GM13976 (cell line): ENCODE measurements at places on chromosomes 2 and 18.

- no peak for DNase-seq
Measured at GRCh38 chr2:14219306-14219705, 413.2 kb upstream of the LRATD1 start.

DNA sequence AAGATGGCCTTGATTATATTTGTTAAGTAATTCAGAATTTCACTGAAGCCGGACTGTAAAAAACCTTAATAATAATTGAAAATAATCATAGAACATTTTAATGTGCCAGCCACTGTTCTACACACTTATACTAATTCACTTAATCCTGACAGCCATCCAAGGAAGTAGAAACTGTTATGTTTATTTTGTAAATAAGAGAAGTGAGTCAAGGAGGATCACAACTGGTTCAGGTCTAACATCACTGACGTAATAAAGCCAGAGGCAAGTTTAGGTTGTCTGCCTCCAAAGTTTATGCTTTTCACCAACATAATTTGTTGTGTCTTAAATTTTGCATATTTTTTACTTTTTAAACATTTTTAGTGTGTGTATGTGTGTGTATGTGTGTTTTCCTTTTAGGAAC lies 436.1 kb downstream of the LRRTM4 start:
- no peak for DNase-seq

GRCh38 chr2:33126958-33127357 lies 180.2 kb downstream of the LTBP1 start:
- no peak for DNase-seq

DNA sequence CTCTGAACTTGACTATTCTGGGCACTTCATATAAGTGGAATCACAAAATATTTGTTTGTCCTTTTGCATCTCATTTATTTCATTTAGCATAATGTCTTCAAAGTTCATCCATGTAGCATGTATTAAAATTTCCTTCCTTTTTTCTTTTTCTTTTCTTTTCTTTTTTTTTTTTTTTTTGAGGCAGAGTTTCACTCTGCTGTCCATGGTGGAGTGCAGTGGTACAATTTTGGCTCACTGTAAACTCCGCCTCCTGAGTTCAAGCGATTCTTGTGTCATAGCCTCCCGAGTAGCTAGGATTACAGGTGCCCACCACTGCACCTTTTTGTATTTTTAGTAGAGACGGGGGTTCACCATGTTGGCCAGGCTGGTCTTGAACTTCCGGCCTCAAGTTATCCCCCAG lies 11.9 kb downstream of the ATP8B1 start:
- no peak for DNase-seq

GRCh38 chr2:236608710-236609109 lies 39.1 kb downstream of the ACKR3 start:
- no peak for DNase-seq

DNA sequence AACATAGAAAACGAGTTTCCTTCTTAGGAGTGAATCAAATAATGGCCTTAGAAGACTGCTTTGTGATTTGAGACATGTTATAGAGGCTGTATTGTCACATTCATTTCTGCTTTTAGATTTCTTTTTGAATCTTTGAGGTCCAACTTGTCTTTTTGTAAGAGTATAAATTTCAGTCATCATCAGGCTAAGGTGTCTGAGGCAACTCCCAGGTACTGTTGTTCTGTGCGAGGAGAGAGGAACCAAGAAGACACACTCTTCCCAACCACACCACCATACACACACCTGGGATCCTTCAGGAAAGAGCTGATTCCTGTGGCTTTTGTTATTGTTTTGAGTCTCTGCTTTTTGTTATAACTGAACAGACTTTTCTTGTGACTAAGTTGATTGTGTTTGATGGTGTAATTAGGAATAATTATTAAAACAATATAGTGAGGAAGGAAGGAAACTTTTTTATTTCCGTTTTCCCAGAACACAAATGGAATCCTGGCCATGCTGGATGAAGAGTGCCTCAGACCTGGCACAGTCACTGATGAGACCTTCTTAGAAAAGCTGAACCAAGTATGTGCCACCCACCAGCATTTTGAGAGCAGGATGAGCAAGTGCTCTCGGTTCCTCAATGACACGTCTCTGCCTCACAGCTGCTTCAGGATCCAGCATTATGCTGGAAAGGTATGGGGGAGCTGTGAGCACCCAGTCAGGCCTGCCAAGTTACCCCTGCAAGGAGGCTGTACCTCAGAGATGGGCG lies 140.4 kb downstream of the MYO1B start:
- DNase-seq: no peak

DNA sequence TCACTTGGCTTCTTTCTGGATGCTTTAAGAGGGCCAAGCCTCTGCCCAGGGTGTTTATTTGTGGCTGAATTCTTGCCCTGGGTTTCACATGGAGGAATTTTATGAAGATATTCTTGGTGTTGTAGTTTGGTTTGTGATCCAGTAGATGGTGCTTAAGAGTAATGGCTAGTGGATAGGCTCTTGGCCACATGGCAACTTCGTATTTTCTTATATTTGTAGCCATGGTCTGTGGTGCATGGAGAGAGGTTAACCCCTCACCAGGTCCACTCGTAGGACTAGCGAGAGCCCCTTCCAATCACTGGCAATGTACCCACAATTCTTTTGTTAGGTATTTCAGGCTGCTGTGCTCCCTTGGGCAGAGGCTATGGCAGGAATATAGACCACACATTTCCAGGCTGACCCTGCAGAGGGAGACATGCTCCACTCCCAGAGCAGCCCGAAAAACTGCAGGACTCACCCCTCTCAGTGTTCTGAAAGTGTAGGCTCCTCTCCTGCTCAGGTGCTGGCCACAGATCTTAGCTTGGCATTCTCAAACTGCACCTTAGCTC lies 582.1 kb upstream of the SETBP1 start:
- DNase-seq: peak; percentile 5

GRCh38 chr18:3594760-3595368 lies 144.9 kb downstream of the TGIF1 start:
- no peak for DNase-seq

- DNase-seq: peak; percentile 55
Measured at GRCh38 chr2:68357605-68358337, 7.3 kb upstream of the PLEK start.

DNA sequence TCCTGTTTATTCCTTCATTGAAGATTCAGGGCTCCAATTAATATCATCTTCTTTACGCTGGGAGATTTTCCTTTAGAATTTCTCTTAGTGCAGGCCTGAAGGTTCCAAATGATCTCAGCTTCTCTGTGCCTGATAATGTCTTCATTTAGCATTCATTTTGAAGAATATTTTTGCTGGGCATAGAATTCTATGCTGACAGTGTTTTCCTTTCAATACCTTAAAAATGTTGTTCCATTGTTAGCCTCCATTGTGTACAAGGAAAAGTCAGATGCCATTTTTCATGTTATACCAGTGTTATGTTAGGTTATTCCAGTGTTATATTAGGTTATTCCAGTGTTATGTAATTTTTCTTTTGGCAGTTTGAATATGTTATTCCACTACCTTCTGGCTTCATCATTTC lies 14.9 kb upstream of the OR6B3 start:
- DNase-seq: no peak

DNA sequence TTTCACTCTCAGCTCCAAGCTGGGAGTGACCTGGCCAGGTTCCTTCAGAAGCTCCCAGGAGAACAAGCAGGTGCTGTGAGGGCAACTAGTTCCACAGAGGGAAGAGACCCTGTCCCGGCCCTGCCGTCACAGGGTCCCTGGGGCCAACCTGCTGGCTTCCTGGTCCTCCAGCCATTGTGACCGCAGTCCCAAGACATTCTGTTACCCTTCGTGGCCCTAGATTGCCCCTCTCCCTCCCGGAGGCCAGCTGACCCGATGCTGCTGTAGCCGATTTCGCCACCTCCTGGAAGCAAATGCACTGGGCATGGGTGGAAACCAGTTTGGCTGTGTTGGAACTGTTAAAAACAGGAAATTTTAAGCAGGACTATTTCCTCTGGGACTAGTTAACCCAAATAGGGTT lies 55.4 kb downstream of the EPAS1 start:
- no peak for DNase-seq

DNA sequence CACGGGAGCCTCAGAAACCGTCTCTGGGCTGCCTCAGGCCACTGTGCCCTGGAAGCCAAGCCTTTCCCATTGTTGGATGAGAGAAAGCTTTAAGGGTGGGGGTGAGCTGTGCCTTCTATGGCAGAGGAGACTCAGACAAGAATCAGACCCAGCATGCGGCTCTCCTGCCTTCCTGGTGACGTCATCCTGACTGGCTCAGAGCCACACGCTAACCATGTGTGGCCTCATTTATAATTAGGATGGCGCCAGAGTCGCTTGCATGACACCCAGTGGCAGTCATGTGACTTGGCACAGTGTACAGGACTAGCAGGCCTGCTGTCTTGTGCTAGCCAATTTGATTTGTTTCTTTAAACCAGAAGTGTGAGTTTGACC lies 99.1 kb downstream of the SH3BP4 start:
- no peak for DNase-seq

DNA sequence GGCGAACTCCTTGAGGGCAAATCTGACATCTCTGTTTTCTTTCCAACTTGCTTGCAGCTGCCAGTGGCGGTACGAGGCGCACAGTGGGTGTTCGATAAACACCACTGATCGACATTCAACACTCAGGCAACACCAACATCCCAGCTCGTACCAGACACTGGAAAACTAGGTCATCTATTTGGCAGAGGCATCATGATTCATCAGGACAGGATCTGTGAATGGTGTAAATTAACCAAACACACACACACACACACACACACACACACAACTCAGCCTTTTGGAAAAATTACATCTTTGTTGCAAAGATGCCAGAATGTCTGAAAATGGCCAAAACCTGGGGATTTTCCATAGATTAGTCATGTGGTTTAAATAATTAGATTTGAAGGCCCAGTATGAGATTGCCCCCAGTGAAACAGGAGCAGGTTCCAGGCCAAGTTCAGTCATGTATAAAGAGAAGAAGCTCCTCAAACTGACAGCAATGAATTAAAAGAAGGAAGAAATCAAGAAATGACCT lies 150.5 kb upstream of the NCKAP5 start:
- DNase-seq: no peak

DNA sequence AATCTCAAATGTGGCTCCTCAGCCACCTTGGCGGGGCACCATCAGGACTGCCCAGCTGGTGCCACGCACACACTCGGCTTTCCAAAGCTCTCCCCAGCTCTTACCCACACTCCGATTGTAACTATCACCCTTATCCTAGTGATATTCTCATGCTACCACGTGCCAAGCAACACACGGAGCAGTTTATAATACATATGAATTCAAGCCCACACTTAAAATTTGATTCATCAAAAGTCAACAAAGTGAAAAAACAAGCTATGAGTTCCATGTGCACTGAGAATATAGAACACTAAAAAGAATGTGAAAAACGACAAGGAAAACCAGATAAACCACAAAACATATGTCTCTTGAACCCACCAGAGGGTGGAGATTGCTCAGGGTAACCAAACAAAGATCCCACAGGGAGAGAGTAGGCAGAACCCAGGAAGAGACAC lies 31.6 kb downstream of the LONRF2 start:
- no peak for DNase-seq

DNA sequence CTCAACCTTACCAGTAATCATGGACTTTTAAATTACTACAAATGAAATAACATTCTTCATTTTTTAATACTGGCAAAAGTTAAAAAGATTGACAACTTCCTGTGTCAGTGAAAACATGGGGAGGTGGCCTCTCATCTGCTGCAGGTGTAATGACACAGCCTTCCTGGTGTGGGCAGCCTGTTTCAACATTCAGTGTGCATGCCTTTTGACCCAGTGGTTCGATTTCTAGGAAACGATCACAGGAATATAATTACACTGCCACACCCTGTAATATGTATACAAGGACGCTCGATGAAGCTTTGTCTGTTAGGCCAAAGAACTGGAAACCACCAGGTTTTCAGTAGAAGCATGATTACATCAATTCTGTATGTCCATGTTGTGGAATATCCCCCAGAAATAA lies 68.7 kb downstream of the MTHFD2 start:
- DNase-seq: peak; percentile 62

GRCh38 chr18:13256444-13257305 lies 38.1 kb downstream of the LDLRAD4 start:
- no peak for DNase-seq

DNA sequence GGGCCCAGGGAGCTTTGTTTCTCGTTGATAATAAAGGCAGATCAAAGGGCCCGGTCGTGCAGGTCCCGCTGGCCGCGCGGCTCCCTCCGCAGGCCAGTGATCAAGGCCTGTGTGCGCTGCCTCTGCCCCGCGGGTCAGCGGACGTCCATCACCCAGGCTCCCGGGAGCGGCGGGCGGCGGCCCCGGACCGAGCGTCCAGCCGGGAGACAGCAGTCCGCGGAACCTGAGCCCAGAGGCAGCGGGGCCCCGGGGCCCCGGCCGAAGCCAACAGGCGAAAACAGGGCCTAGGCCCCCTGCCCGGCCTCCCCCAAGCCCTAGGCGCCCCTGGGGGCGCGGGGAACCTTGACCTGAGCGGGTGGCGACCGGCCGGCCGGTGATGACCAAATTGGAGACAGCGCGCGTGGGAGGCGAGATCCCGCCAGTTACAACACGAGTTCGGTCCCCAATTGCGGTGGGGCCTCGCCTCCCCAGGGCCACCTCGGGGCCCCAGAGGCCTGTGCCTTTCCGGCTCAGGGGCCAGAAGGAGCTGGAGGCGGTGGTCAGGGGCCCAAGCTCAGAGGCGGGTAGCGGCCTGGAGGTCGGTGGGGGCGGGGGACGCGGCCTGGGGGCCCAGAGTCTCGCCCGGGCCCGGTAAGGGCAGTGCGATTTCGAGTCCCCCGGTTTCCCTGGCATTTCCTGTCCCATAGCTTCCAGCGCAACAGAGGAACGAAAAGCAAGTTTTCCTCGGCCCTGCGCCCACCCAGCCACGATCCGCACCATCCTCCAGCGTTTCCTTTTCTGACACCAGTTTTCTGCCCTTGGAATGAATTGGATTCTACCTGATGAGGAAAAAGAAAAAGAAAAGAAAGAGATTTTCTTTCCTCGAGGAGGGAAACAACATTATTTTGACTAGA lies 5.9 kb downstream of the SP9 start:
- peak; percentile 51 for DNase-seq

DNA sequence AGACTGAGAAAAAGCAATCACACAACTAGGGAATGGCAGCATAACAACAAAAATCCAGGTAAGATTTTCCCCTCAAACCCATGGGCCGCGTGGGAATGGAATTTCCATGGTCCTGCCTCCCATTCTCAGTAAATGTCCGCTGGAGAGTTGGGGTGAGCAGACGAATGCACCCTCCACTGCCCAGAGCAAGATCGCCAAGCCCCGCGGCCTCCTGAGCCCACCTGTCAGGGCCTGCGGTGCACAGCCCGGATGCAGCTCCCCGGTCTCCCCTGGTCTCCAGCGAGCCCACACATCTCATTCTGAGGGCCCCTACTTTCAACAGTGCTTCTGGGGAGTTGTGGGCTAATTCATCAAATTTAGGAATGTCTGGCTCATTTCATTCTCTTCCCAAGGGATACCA lies 327.4 kb upstream of the HS6ST1 start:
- DNase-seq: no peak
